ENCODE measurements at places on chromosomes 6 and 20. TPM values are rescaled to one million over a fixed set of nuclear protein-coding genes. Genes with fewer than 3 reads are reported as not detected.

GRM1 gene
- 0.63 TPM for total RNA-seq

BNIP5 gene
- not detected for total RNA-seq

NKX2-4 gene
- total RNA-seq: 0.35 TPM

ADNP gene
- total RNA-seq: 95.0 TPM

VSX1 gene
- 0.16 TPM for total RNA-seq

TMEM217 gene
- 1.0 TPM for total RNA-seq

HAO1 gene
- not detected for total RNA-seq

All from GM23338 (cell line).